ENCODE measurements at places on chromosomes 2 and 18.

DNA sequence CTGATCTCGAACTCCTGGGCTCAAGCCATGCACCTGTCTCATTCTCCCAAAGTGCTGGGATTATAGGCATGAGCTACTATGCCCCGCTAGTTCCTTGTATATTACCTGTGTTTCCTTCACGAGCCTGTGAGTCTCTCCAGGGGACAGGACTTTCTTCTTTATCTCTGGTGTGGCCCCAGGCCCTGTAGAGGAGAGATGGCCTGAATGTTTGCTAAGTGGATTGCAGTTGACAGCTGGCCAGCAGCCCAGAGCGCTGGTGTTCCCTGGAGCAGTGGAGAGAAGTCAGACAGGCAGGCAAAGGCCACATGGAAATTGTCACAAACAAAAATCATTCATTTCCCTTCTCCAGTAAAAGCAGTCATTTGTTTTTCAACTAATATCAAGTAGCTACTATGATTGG lies 17.9 kb downstream of the LPIN1 start:
- no peak for DNase-seq

GRCh38 chr2:28233164-28233676 lies 159.4 kb upstream of the FOSL2 start:
- DNase-seq, result no peak

DNA sequence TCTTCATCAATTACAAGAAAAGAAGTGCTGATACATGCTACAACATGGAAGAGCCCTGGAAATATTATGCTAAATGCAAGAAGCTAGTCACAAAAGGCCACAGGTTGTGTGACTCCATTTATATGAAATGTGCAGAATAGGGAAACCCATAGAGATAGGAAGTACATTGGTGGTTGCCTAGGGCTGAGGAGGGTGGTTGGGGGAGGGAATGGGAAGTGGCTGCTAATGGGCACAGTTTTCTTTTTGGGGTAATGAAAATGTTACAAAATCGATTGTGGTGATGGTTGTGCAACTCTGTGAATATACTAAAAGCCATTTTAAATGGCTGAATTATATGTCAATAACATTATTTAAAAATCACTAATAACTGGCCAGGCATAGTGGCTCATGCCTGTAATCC lies 24.3 kb upstream of the RESP18 start:
- no peak for DNase-seq

DNA sequence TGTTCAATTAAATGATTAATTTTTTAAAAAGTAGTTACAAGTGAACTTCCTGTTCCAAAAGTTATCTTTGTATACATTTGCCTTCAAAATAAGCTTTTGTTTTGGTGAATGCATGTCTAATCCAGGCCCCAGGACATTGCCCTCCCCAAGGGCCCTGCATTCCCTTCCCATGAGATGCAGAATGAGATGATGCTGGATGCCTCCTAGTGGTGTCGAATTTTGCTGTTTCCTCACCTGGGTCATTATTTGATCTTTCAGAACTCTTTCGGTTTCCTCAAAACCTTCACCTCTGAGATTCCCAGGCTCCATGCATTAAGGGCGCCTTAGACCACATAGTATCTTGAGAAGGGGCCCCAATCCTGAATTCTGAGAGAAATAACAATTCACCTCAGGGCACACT lies 728.8 kb downstream of the CNTNAP5 start:
- no peak for DNase-seq
